T-cell (primary cell): ENCODE measurements at places on chromosomes 7 and 10. TPM values are rescaled to one million over a fixed set of nuclear protein-coding genes. Genes with fewer than 3 reads are reported as not detected.

DNA sequence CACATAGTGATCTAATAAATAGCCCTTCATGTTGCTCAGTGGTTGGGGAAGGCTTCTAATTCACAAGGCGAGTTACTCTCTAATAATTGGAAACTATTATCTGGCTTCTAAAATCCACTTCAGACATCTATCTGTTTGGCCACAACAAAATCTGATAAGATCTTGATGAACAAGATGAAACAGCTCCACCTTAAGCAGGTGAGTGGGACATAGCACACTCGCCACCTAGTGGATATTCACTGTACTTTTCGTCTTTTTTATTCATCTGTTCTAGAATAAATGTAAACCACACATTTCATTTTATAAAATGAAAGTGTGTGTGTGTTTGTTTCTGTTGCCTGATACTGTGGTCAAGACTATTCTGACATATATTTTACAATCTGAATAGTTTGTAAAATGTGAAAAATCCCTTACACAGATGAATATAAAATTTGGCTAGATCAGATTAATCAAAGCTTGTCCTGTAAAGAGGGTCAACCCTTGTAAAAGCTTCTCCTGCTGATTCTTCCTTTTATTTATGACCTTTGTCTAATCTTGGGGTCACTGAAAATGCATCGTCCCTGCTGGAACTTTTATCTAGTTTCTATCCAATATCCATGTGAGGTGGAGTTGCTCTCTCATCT, 26.5 kb upstream of the CNTNAP2 start:
- no peaks in the 10 kb centered on the region for H3K27me3 ChIP-seq
- H3K4me3 ChIP-seq: no peak overlapping the region
- no peak overlapping the region for H3K27ac ChIP-seq
- no peaks in the 10 kb centered on the region for H3K4me1 ChIP-seq
- H3K36me3 ChIP-seq: no peaks in the 10 kb centered on the region

Gene HMX2
- total RNA-seq: not detected

DNA sequence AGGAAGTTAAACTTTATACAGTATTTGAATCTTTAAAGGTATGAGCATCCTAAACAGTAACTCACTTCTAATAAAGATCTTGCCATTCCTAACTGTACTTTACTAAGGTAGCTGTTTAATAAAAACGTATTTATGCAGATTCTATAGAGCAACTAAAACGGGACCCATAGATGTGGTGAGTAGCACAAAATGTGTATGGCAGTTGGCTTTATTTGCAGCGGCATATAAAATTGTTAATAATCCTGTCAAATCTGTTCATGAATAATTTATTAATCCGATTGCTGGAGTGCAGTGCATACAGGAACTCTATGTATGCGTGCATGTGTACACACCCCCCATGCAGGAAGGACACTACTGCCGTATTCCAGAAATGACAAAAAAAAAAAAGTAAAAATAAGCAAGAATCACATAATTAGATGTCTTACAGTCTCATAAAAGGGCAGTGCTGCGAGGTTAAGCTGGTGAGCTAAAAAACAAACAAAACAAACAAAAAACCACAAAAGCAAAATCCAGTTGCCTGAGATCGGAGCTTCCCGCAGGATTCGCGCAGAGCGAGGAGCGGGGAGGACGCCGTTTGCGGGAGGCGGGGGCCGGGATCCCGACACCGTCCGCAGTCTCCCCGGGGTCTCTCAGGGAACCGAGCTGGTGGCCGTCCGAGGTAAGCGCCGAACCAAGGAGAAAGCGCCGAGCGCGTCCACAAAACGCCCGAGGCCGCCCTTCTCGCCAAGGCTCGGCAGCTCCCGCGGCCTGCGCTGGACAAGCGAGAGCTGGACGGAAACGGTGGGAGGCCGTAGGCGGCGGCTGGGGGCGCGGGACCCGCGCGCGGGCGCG, 518 bp upstream of the COMMD3 start:
- H3K36me3 ChIP-seq: no peaks in the 10 kb centered on the region
- H3K4me1 ChIP-seq: peaks cover 10% of the 10 kb centered on the region
- no peak for DNase-seq
- peak overlapping the region; percentile 74 for H3K27ac ChIP-seq
- H3K27me3 ChIP-seq: no peaks in the 10 kb centered on the region

- no peak for DNase-seq
- no peaks in the 10 kb centered on the region for H3K36me3 ChIP-seq
- H3K27ac ChIP-seq: no peak overlapping the region
- H3K4me1 ChIP-seq: no peaks in the 10 kb centered on the region
- H3K4me3 ChIP-seq: no peak overlapping the region
Observed at GRCh38 chr7:41970941-41971340, 266.1 kb downstream of the GLI3 start.

GRCh38 chr7:76187272-76187671, 14.4 kb upstream of the SRRM3 start:
- no peaks in the 10 kb centered on the region for H3K27me3 ChIP-seq
- H3K4me3 ChIP-seq: no peak overlapping the region
- no peak overlapping the region for H3K27ac ChIP-seq
- no peaks in the 10 kb centered on the region for H3K36me3 ChIP-seq
- H3K4me1 ChIP-seq: no peaks in the 10 kb centered on the region

Gene KLLN
- total RNA-seq: 0.60 TPM

DNA sequence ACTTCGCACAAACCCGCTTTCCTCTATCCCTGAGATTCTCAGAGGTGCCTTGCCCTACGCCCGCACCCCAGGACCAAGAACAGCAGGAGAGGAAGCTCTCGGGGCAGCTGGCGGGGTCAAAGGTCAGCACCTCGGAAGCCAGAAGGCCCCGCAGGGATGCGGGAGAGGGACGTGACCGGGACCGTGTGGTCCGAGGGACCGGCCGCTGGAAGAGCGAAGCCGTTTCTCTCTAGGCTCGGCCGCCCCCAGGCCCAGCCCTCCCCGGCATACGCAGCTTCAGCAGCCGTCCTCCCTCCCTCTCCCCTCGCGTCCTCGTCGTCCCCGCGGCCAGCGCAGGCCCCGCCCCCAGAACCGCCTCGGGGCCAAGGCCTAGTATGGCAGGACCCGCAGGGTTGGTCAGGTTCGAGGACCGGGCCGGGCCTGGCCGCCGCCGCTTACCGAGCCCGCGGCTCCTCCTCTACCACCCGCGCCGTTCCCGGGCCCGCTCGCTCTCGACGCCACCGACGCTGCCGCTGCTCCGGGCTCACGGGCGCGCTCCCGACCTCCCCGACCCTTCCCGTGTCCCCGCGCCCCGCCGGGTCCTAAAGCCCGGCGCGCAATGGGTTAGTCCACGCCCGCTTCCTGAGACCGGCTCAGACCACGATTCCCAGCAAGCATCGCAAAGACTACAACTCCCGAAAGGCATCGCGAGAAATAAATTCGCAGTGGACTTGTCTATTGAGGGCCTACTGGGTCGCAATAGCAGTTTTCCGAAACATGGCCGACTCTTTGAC, at the start of gene ARMH3:
Gene ARMH3, minus strand, starts transcription at position 527 of the 773 bp plus-strand sequence. CDS start 16,059 bp downstream, outside the sequence.
- H3K27me3 ChIP-seq: no peaks in the 10 kb centered on the region
- peak within 1 kb of the TSS; percentile 77 for H3K27ac ChIP-seq
- H3K36me3 ChIP-seq: no peaks in the 10 kb centered on the region
- peak within 1 kb of the TSS; percentile 98 for H3K4me3 ChIP-seq
- peaks cover 36% of the 10 kb centered on the region for H3K4me1 ChIP-seq
